ENCODE measurements at places on chromosomes 12 and 14.
A peak's percentile ranks its signal among the peaks of the same experiment; 100 is the strongest.

DNA sequence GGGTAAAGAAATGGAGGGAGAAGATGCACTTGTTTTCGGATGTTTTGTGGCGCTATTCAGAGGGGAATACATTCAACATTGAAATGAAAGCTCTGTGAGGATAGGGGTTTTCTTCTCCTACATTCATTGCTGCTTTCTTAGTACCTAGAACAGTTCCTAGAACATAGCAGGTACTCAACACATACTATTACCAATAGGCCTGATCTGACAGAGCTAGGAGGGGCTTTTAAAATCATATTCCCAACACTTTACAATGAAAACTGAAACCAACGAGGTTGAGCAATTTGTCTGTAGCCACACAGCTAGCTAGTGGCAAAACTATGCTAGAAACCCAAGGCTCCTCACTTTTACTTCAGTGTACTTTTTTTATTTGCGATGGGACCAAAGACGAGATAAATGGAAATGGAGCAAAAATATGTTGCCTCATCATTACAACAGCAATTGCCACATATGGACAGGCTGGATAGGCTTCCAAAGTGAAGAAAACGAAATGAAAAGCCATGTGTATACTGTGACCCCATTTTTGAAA, 23.1 kb upstream of the IL22 start:
- DNase-seq: peak; percentile 8

DNA sequence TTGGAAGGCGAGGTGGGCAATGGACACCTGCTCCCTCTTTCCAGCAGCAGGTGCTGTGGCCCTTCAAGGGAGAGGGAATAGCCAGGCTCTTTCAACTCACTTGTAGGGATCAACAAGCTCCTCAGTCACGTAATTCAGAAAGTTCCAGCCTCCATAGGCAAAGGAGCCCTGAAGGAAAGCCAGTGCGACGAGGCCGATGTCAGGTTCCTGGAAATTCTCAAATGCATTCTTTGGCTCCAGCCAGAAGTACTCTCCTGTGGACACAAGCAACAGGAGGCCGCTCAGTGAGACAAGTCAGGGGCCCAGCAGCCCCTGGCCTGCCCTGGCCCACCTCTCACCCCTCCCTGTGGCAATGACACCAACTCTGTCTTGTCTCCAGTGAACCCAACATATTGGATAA, 21.3 kb upstream of the CEBPE start:
- no peak for DNase-seq

- no peak for DNase-seq
Observed at GRCh38 chr12:117363056-117363662, 1.7 kb upstream of the NOS1 start.

DNA sequence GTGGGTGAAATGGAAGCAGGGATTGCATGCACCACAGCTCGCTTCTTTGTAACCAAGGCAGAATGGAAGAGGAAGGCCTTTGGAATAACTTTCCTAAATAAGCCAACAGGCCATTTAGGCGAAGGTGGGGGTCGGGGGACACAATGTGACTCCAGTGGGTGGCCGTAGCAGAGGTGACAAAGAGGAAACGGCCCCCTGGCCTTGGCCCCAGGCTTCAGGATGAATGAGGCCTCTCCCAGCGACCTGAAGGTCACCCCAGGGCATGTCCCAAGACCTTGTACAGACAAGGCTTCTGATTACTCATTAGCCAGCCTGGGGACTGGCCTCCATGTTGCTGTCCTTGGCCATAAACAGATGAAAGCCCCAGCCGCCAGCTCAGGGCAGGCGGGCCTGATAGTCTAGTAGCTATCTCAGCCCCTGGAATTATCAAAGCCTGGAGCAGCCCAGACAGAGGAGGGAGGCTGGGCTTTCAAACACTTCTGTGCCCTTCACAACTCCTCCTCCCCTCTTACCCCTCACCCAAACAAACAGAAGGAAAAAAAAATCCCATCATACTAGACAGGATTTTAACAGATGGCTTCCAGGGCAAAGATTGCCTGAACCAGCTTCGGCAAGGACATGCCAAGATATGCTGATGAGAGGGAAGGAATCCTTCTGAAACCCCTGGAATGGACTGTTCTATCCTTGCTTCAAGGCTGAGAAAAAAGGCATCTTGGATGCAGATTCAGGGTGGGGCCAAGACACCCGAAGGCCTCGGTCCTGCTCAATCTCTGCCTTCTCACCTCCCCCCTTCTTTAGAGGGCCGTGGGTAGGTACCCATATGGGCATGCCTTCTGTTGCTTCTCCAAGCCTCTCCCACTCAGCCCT, 142.3 kb upstream of the PARP11 start:
- DNase-seq: no peak

DNA sequence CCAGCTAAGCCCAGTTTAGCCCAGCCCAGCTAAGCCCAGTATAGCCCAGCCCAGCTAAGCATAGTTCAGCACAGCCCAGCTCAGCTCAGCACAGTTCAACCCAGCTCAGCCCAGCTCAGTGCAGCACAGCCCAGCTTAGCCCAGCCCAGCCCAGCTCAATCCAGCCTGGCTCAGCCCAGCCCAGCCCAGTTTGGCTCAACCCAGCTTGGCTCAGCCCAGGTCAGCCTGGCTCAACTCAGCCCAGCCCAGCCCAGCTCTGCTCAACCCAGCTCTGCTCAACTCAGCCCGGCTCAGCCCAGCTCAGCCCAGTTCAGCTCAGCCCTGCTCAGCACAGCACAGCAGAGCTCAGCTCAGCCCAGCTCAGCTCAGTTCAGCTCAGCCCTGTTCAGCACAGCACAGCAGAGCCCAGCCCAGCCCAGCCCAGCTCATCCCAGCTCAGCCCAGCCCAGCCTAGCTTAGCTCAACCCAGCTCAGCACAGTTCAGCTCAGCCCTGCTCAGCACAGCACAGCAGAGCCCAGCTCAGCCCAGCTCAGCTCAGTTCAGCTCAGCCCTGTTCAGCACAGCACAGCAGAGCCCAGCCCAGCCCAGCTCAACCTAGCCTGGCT, 330.9 kb downstream of the TMEM121 start:
- no peak for DNase-seq

Data from skeletal muscle cell (primary cell).